ENCODE measurements at places on chromosomes 3 and 15. TPM values are rescaled to one million over a fixed set of nuclear protein-coding genes. Genes with fewer than 3 reads are reported as not detected.
A peak's percentile ranks its signal among the peaks of the same experiment; 100 is the strongest.

Gene TERC
- total RNA-seq = 10.0 TPM

Gene CADPS
- total RNA-seq = not detected

Gene PSTPIP1
- not detected for total RNA-seq

Gene SLC51A
- total RNA-seq = not detected

Gene CDHR4
- not detected for total RNA-seq

Gene PRSS50
- not detected for total RNA-seq

Gene ALPK3
- 36.2 TPM for total RNA-seq

Gene TF
- 0.21 TPM for total RNA-seq

Gene ERICH6
- not detected for total RNA-seq

Gene PLA2G4D
- not detected for total RNA-seq

Gene NANOGP8
- total RNA-seq = not detected

Gene LRRIQ4
- total RNA-seq = not detected

Gene PROK2
- not detected for total RNA-seq

Gene ZBBX
- total RNA-seq = not detected

DNA sequence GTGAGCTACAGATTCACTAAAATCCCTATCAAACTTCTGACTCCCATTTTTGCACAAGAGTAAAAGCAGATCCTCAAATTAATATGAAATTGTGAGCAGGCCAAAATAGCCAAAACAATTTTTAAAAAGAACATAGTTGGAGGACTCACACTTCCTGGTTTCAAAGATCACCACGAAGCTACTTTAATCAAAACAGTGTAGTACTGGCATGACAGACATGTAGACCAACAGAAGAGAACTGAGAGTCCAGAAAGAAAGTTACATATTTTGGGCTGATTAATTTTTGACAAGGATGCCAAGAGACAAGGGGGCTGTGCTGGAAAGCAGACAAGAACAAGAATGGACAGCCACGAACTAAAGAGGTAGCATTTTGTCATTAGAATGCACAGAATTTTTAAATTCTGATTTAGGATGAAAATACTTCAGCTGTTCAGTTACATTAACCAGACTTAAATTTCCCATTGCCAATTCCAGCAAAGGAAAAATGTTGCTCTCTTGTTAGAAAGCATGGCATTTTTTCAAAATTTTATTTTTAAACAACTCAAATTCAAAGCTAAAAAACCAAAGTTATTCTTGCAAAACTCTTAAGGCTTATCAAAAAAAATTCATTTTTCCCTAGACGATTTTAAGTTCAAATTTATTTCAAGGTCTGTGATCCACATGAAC lies 14.0 kb downstream of the RYK start:
- no peaks in the 10 kb centered on the region for H3K27me3 ChIP-seq
- no peaks in the 10 kb centered on the region for H3K36me3 ChIP-seq
- H3K27ac ChIP-seq = no peak overlapping the region
- peaks cover 11% of the 10 kb centered on the region for H3K4me1 ChIP-seq
- no peak for DNase-seq

- H3K27ac ChIP-seq = no peak overlapping the region
- H3K36me3 ChIP-seq = no peaks in the 10 kb centered on the region
- no peak overlapping the region for H3K4me3 ChIP-seq
- peak; percentile 89 for DNase-seq
- no peaks in the 10 kb centered on the region for H3K27me3 ChIP-seq
These were observed 89.6 kb upstream of the MYZAP start for GRCh38 chr15:57502116-57502515.

DNA sequence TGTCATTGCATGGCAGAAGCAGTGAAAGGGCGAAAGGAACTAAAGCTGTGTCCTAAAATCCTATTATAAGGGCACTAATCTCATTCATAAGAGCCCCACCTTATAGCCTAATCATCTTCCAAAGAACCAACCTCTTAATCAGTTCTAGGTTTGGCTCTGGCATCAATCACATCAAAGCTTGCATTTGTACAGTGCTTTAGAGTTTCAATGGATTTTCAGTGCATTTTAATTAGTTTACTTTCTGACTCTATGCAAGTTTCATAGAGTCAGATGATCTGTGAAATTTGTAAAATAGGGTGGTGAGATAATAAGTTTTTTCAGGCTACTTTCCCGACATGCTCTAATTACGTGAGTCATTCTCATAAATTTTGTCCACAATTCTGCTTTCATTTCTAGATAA lies 341.1 kb downstream of the DIPK2A start:
- H3K4me1 ChIP-seq = no peaks in the 10 kb centered on the region
- H3K27me3 ChIP-seq = no peaks in the 10 kb centered on the region
- H3K36me3 ChIP-seq = no peaks in the 10 kb centered on the region
- DNase-seq = no peak

GRCh38 chr15:65409036-65409631 lies 13.6 kb downstream of the IGDCC4 start:
- peaks cover 21% of the 10 kb centered on the region for H3K27me3 ChIP-seq
- no peak overlapping the region for H3K27ac ChIP-seq
- H3K36me3 ChIP-seq = no peaks in the 10 kb centered on the region
- H3K4me3 ChIP-seq = no peak overlapping the region
- DNase-seq = no peak

DNA sequence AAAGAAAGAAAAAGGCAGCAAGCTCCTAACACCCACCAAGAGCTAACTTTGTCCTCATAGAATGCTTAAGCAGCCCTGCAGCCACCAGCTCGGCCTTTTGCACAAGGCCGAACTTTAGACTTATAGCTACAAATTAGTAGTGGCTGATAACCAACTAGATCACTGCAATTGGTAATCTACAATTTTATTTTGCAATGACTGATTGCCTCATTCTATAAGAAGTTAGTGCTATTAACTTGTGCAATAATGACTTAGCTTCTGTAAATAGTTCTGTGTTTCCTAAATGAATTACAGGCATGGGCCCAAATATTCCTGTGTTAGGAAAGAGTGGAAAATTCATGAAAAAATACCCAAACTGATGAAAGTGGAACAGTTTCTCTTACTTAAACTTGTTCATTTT lies 284.8 kb upstream of the CFAP20DC start:
- H3K27me3 ChIP-seq = no peaks in the 10 kb centered on the region
- no peaks in the 10 kb centered on the region for H3K4me1 ChIP-seq
- DNase-seq = no peak
- H3K27ac ChIP-seq = no peak overlapping the region
- H3K4me3 ChIP-seq = no peak overlapping the region

DNA sequence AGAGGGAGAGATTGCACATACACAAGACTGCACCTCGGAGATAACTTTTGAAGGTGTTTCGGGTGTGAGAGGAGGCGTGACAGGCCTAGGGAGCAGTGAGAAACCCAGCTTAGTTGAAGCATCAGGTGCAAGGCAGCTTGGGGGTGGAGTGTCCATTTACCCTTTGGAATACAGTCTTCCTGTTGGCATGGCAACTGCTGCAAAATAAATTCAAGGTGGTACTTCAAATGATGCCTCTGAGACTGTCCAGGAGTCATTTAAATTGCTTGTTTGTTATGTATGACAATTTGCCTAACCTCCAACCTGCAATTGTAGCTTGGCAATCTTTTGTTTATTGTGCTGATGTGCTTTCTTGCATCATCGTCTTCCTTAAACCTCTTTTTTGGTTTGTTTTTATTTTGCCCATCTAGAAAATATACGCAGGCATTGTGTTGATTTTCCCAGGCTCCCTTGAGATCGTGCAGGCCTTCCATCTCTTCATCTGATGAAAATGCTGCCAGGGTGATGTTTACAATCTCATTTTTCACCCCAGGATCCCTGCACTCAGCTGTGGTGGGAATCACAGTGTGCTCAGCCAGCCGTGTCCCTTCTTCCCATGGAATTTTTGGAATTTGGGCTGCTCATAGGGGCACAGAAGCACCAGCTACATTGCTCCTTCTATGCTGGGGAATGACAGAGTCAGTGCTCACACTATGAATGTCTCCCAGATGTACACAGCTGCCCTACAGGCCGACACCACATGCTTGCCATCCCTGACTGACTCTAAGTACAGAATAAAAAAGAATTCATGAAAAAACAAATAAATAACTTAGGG lies 583.1 kb upstream of the CFAP20DC start:
- no peak overlapping the region for H3K4me3 ChIP-seq
- no peak overlapping the region for H3K27ac ChIP-seq
- no peaks in the 10 kb centered on the region for H3K36me3 ChIP-seq
- no peaks in the 10 kb centered on the region for H3K4me1 ChIP-seq
- H3K27me3 ChIP-seq = no peaks in the 10 kb centered on the region

DNA sequence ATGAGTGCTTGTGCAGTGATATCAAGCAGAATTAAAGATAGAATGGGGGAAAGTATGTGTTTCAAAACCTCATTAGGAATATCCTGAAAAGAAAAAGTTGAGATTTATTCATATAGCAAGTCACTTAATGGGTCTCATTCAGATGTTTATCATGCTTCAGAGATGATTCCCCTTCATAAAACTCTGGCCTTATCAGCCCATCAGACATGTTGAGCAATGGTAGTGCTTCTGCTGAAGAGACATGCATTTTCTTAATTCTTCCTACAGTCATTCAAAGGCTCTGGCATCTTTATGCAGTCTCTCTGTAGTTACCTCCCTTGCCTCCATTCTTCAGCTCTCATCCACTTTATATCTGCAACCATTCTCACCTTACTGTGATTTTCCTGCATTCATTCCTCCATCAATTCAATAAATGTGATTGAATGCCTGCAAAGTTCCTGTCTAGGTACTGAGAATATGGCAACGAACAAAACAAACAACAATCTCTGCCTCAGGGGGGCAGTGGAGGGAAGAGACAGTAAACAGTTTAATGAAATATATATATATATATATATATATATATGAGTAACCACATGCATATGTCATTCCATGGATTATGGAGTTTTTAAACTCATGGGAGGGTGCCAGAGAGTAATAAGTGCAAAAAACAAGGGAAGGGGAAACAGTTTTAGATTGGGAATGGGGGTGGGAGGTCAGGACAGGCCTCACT lies 138.5 kb downstream of the NECTIN3 start:
- H3K27ac ChIP-seq = no peak overlapping the region
- H3K27me3 ChIP-seq = no peaks in the 10 kb centered on the region
- DNase-seq = no peak
- no peaks in the 10 kb centered on the region for H3K36me3 ChIP-seq
- H3K4me3 ChIP-seq = no peak overlapping the region
- H3K4me1 ChIP-seq = no peaks in the 10 kb centered on the region

DNA sequence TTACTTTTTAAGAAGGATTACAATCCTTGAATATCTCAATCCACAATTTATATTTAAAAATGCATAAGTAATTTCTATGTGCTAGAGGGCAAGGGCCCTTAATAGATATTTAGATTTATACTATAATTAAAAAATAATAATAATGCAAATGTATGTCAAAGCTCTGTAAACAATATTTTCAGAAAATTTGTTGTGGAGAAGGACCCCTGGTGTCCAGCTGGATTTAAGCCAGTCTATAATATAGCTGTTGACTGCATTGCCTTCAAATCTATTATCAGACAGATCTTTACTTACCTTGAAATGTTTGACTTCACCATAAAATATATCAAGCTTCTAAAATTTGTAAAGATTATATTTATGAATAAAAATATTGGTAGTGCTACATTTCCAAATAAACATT lies 65.6 kb downstream of the ZBTB20 start:
- no peaks in the 10 kb centered on the region for H3K4me1 ChIP-seq
- no peaks in the 10 kb centered on the region for H3K36me3 ChIP-seq
- no peaks in the 10 kb centered on the region for H3K27me3 ChIP-seq
- no peak overlapping the region for H3K27ac ChIP-seq
- DNase-seq = no peak

GRCh38 chr3:126051234-126051633 lies 32.7 kb downstream of the SLC41A3 start:
- no peaks in the 10 kb centered on the region for H3K27me3 ChIP-seq
- H3K4me1 ChIP-seq = no peaks in the 10 kb centered on the region
- no peak overlapping the region for H3K4me3 ChIP-seq
- no peak for DNase-seq
- peaks cover 2% of the 10 kb centered on the region for H3K36me3 ChIP-seq

DNA sequence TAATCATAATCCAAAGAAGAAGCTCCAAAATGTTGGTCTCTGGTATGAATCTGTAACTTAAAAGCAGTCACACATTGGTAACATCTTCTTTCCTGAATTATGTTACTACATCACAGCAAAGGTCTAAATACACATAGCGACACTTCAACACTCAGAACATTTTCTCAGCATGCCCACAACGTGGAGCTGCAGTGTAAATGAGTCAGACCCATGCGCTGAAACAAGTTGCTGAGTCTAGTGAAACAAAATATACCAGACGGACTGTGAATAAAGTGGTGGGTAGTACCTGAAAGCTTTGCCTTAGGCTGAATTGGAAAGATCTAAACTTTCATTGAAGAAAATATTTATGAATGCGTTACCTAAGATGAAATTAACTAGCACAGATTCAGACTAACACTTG lies 33.2 kb upstream of the GOLGA8B start:
- no peak overlapping the region for H3K27ac ChIP-seq
- DNase-seq = peak; percentile 53
- no peaks in the 10 kb centered on the region for H3K36me3 ChIP-seq

- no peaks in the 10 kb centered on the region for H3K36me3 ChIP-seq
- DNase-seq = peak; percentile 64
- peaks cover 4% of the 10 kb centered on the region for H3K4me1 ChIP-seq
- H3K27me3 ChIP-seq = no peaks in the 10 kb centered on the region
- H3K4me3 ChIP-seq = no peak overlapping the region
These were observed 14.9 kb downstream of the LIPH start for GRCh38 chr3:185537369-185537970.

DNA sequence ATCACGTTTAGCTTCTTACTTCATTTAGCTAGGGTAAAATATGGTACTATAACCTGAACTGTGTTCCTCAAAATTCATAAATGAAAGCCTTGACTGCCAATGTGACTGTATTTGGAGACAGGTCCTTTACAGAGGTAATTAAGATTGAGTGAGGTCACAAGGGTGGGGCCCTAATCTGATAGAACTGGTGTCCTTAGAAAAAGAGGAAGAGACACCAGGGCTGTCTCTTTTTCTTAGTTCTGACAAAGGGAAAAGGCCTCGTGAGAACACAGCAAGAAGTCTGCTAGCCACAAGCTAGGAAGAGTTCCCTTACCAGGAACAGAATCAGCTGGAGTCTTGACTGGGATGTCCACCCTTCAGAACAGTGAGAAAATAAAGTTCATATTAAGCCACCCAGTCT lies 162.7 kb downstream of the GMNC start:
- H3K27ac ChIP-seq = no peak overlapping the region
- no peak for DNase-seq
- peaks cover 2% of the 10 kb centered on the region for H3K27me3 ChIP-seq
- H3K4me3 ChIP-seq = no peak overlapping the region
- H3K36me3 ChIP-seq = no peaks in the 10 kb centered on the region

GRCh38 chr15:41806291-41807181 lies 21.4 kb upstream of the JMJD7 start:
- H3K27ac ChIP-seq = no peak overlapping the region
- peaks cover 27% of the 10 kb centered on the region for H3K4me1 ChIP-seq
- DNase-seq = no peak
- no peaks in the 10 kb centered on the region for H3K27me3 ChIP-seq
- no peaks in the 10 kb centered on the region for H3K36me3 ChIP-seq
- no peak overlapping the region for H3K4me3 ChIP-seq

GRCh38 chr15:88083811-88084760 lies 172.5 kb downstream of the NTRK3 start:
- H3K36me3 ChIP-seq = no peaks in the 10 kb centered on the region
- no peaks in the 10 kb centered on the region for H3K27me3 ChIP-seq
- no peaks in the 10 kb centered on the region for H3K4me1 ChIP-seq
- DNase-seq = no peak
- no peak overlapping the region for H3K4me3 ChIP-seq
- no peak overlapping the region for H3K27ac ChIP-seq
